ENCODE measurements at places on chromosomes 3 and 15. TPM values are rescaled to one million over a fixed set of nuclear protein-coding genes. Genes with fewer than 3 reads are reported as not detected.
A peak's percentile ranks its signal among the peaks of the same experiment; 100 is the strongest.

Gene GPR149
- total RNA-seq: not detected

Gene LIPH
- total RNA-seq: not detected

Gene PLSCR2
- not detected for total RNA-seq

Gene CHAC1
- 1.8 TPM for total RNA-seq

Gene UPK1B
- not detected for total RNA-seq

Gene CHRM5
- not detected for total RNA-seq

Gene WDR76
- total RNA-seq: 10.9 TPM

Gene TRPC1
- 21.7 TPM for total RNA-seq

Gene LYSMD2
- total RNA-seq: 17.3 TPM

Gene TMCO5A
- not detected for total RNA-seq

Gene NR1I2
- not detected for total RNA-seq

Gene IQCH
- total RNA-seq: 3.8 TPM

Gene MUC20
- 11.0 TPM for total RNA-seq

DNA sequence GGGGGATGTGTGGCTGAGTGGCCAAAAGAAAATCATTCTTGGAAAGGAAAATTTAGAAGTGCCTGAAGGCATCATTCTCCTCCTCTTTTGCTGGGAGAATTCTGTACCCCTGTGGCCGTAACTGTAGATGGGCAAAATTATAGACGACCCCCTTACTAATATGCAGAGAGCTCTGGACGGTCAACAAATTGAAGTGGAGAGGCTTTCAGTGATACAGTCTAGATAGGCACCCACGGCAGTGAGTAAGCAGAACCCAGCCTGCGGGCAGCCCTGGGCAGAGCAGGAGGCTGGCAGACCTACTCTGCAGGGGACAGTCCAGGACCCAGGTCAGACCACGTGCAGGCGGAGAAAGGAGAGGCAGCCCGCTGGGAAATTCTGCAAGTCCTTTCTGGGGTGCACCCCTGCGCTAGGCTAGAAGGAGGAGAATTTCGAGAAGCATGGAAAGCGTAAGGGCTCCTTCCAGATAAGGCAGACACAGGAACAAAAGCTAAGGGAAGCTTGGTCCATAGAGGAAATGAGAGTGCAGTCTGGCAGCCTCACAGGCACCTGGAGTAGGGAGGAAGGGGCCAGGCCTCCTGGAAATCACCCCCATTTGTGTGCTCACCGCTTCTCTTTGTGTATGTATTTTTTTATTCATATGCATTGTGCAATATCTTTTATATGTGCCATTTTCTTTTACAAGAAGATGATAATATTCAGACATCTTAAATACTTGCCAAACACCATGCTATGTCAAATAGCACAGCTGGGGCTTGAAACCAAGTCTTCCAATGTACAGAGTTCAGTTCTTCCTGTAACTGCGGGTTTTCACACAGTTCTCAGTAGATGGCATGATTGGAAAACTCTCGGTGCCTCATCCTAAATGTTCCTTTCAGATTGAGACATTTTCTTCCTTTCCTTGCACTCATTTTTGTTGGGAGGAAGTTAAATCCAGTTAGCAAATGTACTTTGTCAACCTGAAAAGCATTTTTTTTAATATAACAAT lies 40.2 kb downstream of the LRRK1 start:
- no peak for DNase-seq

DNA sequence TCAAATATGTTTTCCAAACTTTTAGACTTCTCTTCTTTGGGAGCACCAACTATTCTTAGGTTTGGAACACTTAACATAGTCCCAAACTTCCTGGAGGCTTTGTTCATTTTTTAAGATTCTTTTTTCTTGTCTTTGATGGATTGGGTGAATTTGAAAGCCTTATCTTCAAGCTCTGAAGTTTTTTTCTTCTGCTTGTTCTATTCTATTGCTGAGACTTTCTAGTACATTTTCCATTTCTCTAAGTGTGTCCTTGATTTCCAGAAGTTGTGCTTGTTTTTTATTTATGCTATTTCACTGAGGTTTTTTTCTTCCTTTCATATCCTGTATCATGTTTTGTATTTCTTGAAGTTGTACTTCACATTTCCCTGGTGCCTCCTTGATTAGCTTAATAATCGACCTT lies 97.5 kb downstream of the PLSCR2 start:
- no peak for DNase-seq

DNA sequence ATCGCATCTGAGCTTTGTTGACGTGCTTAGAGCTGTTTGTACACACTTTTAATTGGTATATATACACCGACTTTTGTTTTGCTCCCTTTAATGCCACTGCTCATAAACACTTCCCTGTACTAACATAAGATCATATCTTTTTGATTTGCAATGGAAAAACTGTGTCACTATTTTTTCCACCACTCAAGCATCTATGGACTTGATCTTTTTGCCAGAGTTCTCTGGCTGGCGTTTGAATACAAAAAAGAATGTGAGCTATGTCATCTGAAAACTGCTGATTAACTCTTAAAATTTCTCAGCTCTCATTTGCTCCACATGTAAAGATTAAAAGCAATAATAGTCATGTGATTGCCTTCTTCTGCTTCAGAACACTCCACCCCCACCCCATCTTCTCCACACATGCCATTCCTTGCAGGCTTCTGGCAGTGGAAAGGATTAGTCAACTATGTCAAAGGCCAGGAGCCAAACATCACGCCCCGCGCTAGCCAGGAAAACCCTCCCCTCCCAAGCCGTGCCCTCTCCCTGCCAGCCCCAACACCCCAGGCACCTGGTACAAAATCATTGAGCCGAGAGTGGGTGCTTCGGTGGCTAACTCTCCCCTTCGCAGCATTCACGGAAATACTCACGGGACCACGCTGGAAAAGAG lies 123.4 kb upstream of the MEF2A start:
- peak; percentile 78 for DNase-seq

DNA sequence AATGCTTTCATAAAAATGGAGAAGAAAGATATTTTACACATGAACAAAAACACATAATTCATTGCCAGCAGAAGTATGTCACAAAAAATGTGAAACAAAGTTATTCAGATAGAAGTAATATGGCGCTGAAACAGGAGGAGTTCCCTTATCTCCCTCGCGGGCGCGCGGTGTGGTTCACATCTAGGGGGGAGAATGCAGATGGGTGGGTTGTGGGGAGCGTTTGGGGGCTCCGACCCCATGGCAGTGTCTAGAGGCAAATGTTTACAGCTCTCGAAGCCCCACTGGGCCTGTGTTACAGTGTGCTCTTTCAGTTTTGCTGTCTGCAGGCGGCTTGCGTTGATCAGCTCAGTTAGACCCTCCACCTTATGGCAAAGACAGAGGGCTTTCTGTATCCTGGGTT lies 297.5 kb downstream of the CGGBP1 start:
- no peak for DNase-seq

- no peak for DNase-seq
Observed at GRCh38 chr3:99240700-99241099, 339.2 kb upstream of the DCBLD2 start.

DNA sequence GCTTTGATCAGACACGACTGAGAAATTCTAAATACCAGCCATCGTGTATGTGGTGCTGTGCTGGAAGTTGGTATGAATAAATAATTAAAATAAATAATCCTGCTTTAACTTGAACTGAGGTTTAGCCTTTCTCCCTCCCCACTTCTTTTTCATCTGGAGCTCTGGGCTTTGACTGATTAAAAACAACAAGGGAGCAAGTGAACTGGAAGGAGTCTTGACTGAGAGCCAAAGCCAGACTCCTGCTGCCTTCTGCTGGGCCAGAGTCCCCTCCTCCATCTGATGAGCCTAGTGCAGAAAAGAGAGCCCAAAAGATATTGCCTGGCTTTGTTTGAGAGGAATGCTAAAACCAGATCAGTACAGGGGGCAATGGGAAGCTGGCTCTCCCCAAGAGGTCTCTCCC lies 96.0 kb downstream of the CCNL1 start:
- DNase-seq: no peak

- no peak for DNase-seq
Observed at GRCh38 chr3:52395503-52395865, 49.4 kb downstream of the SEMA3G start.

DNA sequence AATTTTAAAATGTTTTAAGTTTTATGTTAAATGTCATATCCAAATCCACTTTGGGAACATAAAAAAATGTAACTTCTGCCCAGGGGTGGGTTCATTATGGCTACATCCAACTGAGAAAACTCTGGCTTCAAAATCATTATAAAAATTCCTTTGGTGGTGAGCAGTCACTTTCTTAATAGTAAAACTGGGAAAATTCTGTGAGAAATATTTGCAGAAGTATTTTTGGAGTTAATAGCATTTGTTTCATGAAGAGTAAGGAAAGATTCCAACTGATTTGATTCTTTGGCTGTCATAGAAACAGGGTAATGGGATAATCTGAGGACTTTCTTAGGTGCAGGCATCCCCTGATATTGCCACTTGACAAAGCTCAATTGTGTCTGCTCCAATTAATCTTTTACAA lies 38.8 kb downstream of the CPA3 start:
- DNase-seq: no peak

DNA sequence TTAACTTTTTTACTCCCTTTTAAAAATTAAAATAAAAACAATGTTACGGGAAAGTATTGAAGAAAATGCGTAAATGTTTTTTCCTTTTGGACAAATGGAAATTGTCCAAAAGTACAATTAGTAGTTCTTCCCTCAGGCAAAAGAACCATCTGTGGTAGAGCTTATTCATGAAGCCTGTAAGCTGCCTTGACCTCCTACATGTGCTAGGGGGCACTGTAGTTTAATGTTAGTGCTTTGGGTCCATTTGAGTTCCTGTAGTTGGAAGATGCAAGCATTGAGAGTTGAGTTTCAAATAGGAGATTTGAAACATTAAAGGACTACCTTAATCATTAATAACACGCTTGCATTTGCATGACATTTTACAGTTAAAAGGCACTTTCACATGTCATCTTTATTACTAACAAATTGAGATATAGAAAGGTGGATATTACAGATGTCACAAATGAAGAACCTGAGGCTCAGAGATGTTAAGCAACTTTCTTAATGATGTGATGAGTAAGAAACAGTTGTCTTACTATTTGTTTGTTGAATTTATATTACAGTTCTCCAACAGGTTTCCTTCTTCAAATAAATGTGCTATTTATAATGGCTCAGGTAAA lies 1.8 kb upstream of the ZNF385D start:
- DNase-seq: no peak

GRCh38 chr3:41933154-41933676 lies 28.7 kb downstream of the ULK4 start:
- DNase-seq: no peak

DNA sequence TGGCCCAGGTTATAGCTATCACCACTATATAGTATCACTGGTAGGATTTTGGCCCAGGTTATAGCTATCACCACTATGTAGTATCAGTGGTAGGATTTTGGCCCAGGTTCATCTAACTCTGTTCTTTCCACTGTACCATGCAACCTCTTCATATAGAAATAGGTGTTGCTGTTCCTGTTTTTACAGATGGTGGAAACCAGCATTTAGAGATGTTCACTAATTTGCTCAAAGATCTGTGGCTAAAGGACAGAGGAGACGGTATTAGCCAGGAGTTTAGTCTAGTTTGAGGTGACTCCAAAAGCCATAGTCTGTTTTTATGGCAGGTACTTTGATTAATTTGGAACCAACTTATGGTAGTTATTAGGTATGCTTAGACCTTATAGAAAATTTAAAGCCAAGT lies 3.1 kb downstream of the LRCH3 start:
- DNase-seq: no peak

GRCh38 chr3:130509008-130509407 lies 8.0 kb upstream of the COL6A6 start:
- no peak for DNase-seq

GRCh38 chr15:52428297-52428696 lies 100.4 kb downstream of the MYO5A start:
- DNase-seq: no peak

GRCh38 chr15:92869263-92869940 lies 30.7 kb upstream of the CHD2 start:
- DNase-seq: no peak

- DNase-seq: no peak
Observed at GRCh38 chr15:47513471-47513870, 203.8 kb upstream of the SEMA6D start.

GRCh38 chr3:40969756-40970466 lies 229.4 kb upstream of the CTNNB1 start:
- DNase-seq: no peak

DNA sequence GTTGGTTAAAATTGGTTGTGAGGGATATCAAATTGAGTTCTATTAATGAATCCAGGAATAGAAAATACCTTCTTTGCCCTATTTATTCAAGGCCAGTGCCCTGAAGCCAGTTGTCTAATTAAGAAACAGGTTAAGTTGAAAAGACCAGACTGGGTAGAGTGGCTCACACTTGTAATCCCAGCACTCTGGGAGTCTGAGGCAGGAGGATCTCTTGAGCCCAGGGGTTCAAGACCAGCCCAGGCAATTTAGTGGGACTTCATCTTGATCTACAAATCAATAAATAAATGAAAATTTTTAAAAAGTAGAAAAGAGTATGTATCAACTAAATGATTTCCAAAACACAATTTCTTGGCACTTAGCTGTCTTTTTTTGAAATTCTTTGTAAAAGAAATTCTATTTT lies 40.3 kb upstream of the TRPM1 start:
- no peak for DNase-seq

GRCh38 chr3:25397150-25397549 lies 30.9 kb upstream of the RARB start:
- DNase-seq: no peak

GRCh38 chr3:84141571-84141970 lies 817.2 kb upstream of the CADM2 start:
- no peak for DNase-seq

Data from sigmoid colon (tissue), 7 donors.